ENCODE measurements at places on chromosomes 2 and 18. TPM values are rescaled to one million over a fixed set of nuclear protein-coding genes. Genes with fewer than 3 reads are reported as not detected.

Gene RPRM
- 0.95 TPM for total RNA-seq

DNA sequence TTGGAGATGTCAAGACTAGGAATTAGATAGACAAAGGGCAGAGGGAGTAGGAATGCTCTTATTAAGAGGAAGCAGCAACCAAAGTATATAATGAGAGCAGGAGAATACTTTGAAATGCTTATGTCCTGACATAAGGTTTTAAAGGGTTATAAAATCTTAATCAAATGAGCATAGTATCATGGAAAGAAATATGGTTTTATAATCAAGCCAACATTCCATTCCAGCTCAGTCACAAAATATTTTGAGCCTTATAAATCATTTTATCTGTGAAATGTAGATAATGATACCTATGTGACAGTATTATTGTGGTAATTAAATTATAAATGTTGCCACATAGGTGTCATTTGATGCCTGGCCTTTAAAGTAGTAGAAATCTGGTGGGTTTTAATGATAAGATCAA is 17.6 kb downstream of the VSNL1 start:
- DNase-seq = no peak

DNA sequence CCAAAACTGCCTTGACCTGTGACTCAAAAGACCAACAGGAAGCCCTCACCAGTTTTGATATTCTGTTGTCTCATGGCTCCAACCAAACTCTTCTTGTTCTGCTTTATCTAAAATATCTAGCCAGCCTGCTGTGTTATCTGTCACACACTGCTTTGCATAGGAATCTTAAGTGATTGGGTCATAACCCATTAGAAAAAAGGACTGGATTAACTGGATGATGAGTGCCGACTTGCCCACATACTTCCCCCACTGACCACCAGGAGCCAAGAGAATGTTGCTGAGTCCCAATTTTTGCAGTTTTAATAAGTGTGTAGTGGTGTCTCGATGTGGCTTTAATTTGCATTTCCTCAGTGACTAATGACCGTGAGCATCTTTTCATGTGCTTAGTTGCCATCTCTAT is 6.5 kb downstream of the MOGAT1 start:
- no peak for DNase-seq

GRCh38 chr18:37426586-37426985 is 139.0 kb downstream of the CELF4 start:
- no peak for DNase-seq

DNA sequence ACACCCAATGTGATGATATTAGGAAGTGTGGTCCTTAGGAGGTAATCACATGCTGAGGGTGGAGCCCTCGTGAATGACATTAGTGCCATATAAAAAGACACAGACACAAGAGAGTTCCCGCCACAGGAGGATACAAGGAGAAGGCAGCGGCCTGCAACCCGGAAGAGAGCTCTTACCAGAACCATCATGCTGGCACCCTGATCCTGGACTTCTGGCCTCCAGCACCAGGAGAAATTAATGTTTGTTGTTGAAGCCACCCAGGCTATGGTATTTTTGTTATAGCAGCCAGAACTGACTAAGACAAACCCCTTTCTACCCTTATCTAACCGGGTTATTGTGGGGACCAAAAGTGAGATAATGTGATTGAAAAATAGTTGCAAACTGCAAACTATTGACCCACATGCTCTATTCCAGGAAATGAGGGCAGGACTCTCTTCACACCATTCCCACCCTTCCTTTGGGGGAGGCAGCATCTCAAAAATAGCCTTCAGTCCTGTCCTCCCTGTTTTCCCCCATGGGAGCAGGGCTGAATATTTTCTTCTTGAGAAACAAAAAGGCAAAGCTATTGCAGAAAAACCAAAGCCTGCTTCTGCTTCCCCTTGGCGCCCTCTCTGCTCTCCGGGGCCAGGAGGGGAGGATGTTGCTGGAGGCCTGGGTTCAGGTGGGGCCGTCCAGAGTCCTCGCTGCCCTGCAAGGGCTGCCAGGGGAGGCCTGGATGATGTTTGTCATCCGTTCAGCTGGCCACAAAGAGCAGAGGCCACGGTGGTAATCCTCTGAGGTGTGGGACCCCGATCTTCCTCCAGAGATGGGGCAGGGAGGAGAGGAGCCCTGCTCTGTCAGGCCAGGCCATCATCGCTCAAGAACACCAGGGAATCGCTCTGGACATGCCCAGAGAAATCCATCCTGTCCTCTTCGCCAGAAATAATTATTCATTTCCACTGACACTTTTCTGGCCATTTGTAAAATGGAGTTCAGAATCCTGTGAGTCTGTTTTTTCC is 73.8 kb upstream of the HAAO start:
- DNase-seq = no peak

- DNase-seq = no peak
Observed at GRCh38 chr2:216665717-216666116, 29.6 kb downstream of the IGFBP5 start.

DNA sequence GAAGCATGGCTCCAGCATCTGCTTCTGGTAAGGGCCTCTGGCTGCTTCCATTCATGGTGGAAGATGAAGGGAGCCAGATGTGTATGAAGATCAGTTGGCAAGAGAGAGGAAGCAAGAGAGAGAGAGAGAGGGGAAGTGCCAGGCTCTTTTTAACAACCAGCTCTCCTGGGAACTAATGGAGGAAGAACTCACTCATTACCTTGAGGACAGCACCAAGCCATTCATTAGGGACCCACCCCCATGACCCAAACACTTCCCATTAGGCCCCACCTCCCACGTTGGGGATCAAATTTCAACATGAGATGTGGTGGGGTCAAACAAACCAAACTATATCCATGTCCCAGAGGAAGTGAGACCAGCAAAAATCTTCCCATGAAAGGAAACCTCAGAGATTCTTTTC is 124.8 kb upstream of the SIX2 start:
- no peak for DNase-seq

DNA sequence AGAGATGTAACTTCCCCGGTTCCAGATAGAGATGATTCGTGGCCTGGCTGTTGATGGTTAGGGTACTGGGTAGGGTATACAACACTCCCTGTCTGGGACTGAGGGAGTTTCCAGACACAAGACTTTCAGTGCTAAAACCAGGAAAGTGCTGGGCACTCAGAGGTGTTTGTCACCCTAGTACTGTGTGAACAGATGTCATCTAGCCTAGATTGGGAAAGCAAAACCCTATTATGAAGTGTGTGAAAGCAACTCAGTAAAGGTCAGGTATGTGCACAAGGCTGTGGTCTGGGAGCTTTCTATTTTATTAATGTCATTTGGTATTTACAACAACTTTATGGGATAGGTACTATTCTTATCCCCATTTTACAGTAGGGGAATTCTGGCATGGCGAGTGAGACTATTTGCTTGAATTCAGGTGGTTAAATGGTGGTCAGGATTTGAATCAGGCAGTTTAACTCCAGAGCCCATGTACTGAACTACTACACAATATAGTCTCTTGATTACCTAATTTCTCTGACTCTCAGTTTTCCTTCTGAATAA is 2.6 kb downstream of the BZW1 start:
- no peak for DNase-seq

GRCh38 chr2:215537611-215538010 is 101.7 kb upstream of the FN1 start:
- DNase-seq = no peak

- no peak for DNase-seq
Observed at GRCh38 chr2:31354837-31355236, 59.7 kb downstream of the XDH start.

DNA sequence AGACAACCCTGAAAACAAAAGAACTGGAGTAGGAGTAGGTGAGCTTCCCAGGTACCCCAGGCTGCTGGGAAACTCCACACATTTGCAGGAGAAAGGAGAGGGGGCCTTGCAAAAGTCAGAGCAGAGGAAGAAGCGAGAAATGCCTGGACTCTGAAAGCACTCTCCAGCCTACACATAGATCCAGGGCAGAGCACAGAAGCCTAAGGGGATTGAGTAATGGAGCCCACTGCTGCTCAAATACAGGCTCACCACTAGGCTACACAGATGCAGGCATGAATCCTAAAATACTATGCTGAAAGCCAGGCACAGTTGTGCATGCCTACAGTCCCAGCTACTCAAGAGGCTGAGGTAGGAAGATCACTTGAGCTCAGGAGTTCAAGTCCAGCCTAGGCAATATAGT is 33.4 kb downstream of the OSBPL1A start:
- DNase-seq = no peak

GRCh38 chr2:137228566-137228965 is 463.2 kb downstream of the THSD7B start:
- DNase-seq = no peak

Gene GPR35
- total RNA-seq = 0.31 TPM

DNA sequence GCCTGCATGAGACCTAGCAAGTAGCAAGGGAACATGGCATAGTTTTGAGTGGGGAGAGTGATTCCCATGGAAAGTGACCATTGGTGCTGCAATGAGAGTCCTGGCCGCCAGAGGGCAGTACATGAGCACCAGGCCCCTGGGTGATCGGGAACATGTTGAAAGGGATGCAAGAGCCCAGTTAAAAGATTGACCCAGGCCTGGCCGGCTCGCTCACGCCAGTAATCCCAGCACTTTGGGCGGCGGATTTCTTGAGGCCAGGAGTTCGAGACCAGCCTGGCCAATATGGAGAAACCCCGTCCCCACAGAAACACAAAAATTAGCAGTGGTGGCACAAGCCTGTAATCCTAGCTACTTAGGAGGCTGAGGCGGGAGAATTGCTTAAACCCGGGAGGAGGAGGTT is 22.2 kb downstream of the FAP start:
- no peak for DNase-seq

GRCh38 chr2:145026456-145027455 is 506.8 kb upstream of the ZEB2 start:
- DNase-seq = no peak

DNA sequence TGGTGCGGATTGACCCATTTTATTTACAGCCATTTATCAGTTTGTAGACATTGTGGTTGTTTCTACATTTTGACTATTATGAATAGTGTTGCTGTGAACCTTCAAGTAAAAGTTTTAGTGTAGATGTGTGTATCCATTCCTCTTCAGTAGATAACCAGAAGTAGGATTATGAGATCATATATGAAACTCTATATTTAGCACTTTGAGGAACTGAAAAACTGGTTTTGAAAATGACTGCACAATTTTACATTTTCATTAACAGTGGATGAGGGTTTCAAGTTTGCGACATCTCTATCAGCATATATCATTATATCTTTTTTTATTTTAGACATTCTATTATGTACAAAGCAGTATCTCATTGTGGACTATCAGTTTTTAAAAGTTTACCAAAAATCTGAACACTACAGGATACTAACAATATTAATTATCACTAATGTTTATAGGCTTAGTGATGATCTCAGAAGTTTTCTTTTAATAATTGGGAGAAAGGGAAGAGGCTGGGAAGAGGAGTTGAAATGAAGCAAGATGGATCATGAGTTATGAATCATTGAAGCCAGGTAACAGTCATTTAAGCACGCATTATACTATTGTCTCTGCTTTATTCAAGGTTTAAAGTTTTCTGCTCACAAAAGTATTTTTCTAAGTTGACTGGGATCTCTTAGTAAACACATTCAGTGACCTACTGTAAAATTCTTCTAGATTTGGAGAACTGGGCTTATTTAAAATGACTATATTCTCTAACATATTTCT is 329.0 kb upstream of the LRATD1 start:
- DNase-seq = no peak

Gene PID1
- 1.0 TPM for total RNA-seq

DNA sequence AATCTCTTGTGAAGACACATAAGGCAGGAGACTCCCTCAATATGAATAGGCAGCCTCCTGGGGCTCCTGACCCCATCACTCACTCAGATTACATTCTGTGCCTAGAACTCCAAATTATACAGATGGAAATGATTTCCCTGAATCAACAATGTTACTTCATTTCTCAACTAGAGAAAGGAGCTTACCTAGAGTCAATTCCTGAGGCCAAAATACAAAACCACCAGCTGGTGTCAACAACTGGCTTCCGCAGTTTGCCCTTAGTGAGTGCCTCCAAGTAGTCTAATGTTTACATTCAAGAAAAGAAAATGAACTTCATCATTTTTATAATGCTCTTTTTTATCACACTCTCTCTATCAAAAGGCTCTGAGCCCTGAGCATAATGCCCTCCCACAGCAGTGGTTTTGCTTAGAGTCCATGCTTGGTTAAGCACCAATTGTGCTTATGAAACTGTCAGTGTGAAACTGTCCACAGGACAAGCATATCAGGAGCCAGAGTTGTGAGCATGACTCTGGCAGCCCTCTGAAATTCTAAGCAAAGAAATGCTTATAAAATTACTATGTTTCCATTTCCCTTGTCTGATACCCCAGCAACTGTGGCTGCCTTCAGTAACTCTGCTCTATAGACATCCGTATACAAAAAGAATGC is 305.7 kb upstream of the PKDCC start:
- no peak for DNase-seq

Gene RESP18
- not detected for total RNA-seq

DNA sequence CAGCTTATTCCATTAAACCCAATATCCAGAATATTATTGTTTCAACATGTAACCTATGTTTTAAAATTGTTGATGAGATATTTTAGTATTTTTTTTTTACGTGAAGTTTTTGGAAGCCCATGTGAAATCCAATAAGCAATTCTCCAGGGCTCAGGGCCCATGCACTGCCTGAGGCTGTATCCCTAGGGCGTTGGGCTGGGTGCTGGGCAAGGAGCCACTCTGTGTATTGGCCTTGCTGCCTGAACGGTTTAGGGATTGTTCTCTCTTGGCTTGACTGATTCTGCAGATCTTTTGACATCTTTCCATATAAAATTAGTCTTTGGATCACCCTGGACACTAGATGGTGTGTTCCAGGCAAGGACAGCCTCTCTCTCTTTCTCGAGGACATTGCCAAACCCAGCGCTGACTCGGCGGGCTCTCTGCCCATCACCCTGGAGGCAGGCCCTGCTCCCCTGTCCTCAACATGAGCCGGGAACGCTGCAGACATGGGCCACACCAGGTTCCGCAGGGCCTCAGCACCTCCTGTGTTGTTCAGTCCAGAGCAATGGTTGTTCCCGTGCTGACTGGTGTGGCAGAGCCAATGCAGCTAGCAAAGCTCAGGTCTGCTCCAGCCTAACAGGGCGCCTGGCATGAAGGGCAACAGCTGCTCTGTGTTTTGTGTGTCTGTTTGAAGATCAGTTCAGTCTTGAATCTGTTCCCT is 163.0 kb downstream of the SEPTIN10 start:
- no peak for DNase-seq

DNA sequence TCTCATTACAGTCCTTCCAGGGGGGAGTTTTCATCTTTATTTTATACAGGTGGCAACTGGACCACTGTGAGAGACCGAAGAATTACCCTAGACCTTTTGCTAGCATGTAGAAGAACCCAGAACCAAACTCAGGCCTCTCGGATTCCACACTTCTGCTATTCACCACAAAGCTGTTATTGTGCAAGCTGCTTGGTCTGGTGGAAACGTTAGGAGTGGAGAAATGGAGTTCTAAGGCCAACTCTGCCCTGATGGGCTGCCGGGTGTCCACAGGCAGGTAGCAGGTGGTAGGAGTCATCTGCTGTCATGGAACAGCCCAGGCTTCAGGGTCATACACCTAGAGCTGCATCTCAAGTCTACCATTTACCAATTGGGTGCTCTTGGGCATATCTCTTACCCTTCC is 218.8 kb downstream of the BCL11A start:
- no peak for DNase-seq

DNA sequence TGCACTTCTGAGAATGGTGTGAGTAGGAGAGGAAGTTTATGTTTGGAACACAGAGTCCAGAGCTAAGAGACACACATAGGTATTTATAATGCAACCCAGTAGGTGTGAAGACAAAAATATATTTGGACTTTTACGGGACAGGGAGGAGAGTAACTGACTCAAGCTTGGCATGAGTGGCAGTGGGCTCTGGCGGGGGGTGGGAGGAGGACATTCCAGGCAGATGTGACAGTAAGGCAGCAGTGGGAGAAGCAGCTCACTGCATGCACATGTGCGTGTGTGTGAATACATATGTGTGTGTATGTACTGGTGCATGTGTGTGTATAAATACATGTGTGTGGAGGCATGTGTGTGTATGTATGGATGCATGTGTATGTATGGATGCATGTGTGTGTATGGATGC is 51.4 kb downstream of the DCDC2C start:
- DNase-seq = no peak
